ENCODE measurements at places on chromosomes 13 and 19.

- no peak for DNase-seq
These were observed 5.5 kb upstream of the LILRA6 start for GRCh38 chr19:54248016-54248601.

DNA sequence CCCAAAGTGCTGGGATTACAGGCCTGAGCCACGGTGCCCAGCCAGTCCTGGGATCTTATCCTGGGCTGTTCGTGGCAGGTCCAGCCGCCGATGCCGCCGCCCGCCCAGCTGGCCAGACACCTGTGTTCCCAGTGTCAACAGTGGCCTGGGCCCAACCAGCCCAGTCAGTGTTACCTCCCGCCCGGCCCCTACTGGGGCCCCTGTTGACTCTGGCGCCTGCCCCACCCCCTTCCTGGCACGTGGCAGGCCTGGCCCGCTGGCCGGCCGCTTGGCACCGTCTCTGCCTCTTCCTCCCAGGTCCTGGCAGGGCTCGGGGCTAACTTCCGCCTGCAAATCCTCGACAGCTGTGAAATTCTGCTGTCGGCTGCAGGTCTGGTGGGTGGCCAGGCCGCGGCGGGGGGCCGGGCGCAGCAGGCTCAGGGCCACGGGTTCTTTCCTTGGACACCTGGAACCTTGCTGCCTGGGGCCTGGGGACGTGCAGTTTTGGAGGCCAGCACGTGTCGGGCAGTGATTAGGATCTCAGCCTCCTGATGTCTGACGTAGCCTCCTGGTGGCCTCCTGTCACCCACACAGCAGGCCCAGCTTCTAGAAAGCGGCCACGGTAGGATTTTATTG is 9.1 kb downstream of the ARID3A start:
- DNase-seq: no peak

DNA sequence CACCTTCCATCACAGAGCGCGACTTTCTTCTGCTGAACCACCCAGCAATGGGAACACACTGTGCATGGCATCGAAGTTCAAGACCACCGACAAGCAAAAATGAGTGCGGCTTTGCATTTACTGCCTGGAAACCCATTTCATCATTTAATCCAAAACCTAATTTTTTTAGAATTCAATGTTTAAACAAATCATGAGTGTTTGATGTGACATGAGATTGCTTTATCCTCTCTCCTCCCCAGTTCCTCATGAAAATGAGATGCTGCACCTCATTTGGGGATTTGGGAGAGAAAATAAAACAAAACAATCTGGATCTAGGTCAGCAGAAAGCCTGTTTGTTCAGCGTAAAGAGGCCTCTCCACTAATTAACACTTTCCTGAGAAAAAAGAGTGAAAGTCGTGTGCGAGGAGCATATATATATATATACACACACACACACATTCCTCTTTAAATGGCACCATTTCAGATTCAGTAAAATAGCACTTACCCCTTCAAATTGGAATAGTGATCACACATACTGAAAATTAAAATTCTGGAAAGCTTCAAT is 126.2 kb downstream of the DCT start:
- no peak for DNase-seq

DNA sequence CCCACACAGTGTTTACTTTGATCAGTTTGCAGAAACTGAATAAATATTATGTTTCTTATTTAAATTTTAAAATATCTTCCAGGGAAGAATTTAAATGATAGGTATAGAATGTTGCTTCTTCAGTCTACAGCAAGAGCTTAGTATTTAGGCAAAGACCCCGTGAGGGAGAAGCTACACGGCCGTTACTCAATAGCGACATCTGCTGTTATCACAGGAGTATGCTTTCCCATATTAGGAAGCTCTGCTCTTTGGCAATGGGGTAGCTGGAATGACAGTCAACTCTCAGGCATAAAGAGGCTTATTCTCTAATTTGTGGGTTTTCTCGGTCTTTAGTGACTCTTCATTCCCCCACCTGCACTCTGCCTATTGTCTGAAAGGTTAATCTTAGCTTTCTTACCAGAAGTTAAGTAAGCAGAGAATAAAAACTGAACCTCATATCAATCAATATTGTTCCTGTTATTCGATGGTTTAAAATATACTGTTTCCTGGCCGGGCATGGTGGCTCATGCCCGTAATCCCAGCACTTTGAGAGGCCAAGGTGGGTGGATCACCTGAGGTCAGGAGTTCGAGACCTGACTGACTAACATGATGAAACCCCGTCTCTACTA is 13.2 kb upstream of the LHFPL6 start:
- no peak for DNase-seq

Measured in NCI-H1436 treated with DMSO at 0.1 percent for 48 hours (cell line).